Activated naive CD4-positive, alpha-beta T cell treated with Interleukin-2 at 50 U/mL for 16 hours (primary cell): ENCODE measurements at places on chromosomes 11 and 22.

- no peak for DNase-seq
These were observed 99.3 kb downstream of the TRIM44 start for GRCh38 chr11:35761899-35762298.

GRCh38 chr22:35988030-35988429 is 40.6 kb downstream of the RBFOX2 start:
- no peak for DNase-seq

DNA sequence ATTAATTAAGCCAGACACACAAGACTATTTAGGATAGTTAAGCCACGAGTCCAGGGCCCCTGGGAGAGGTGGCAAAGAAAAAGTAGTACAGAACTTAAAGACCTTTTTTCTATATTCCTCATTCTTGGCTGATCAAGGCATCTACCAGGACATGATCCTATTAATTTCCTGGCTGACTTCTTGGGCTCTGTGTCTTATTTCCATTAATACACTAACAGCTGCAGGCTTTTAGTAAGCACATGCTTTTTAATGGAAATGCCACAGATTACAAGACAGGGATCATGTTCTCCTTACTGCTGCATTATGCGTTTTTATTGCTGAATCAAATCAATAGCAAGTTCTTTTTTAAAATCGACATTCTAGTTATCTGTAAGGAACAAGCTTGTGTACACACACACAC is 35.2 kb downstream of the BTG4 start:
- DNase-seq = no peak

GRCh38 chr11:12642040-12642439 is 32.2 kb upstream of the TEAD1 start:
- no peak for DNase-seq

DNA sequence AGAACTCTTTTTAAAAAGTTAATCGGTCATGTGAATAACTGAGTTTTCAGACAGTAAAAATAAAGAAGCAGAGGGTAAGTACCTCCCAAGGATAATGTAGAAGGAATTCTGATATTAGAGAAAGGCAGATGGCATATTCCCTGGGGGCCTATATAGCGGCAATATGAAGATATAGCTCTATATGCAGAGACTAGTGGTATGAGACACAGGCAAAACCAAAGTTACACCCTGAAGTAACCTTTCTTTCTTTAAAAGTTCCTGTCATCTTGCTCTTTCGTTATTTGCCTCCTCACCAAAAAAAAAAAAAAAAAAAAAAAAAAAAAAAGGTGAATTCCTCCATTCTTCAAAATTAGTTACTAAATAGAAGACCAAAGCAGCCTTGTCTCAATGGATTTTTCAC is 76.2 kb upstream of the ARHGAP32 start:
- no peak for DNase-seq
